Activated naive CD4-positive, alpha-beta T cell treated with anti-CD3 and anti-CD28 coated beads, Interleukin-2, amount 50 U/mL, for 72 hours (primary cell): ENCODE measurements at places on chromosomes 2 and 18.

DNA sequence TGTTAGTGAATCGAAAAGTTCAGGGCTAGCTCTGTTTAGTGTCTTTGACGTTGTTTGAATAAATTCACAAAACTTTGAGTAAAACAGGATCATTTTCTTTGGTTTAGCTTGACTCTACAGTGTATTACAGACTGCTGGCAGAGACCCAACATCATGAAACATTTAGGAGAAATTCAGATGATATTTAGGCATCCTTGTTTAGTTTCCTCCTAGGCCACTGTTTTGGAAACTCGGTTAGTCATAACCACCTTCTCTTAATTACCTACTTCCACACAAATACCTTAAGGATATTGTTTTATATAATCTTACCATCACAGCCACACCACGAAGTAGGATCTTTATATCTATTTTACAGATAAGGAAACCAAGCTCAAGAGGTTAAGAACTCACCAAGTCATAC, 7.8 kb downstream of the LIMS1 start:
- no peak for DNase-seq

DNA sequence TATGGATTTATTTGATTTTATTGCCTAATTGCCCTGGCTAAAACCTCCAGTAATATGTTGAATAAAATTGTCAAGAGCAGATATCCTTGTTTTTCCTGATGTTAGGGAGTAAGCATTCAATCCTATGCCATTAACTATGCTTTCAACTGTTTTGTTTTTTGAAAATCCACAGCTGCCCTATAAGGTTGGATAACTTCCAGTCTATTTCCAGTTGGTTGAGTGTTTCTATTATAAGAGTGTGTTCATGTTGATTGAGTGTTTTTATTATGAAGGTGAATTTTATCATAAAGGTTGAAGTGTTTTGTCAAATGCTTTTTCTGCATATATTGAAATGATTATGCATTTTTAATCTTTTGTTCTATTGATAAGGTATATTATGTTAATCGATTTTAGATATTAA, 149.9 kb upstream of the SCN7A start:
- no peak for DNase-seq

DNA sequence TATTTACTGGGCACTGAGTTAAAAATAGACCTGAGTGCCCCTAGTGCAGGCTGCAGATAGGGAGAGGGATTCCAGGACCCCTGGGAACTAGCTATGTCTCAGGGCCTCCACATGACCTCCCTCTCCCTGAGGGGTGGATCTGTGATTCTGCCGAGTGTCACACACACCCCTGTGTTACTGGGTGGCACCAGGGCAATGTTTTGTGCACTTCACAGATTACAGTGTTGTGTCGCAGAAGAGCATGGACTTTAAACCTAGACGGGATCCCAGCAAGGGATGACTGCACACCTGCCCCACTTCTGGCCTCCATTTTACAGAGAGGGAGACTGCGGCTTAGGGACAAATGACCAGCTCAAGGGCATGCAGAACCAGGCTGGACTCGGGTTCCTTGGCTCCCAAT, 65.6 kb downstream of the ZFP36L2 start:
- no peak for DNase-seq

DNA sequence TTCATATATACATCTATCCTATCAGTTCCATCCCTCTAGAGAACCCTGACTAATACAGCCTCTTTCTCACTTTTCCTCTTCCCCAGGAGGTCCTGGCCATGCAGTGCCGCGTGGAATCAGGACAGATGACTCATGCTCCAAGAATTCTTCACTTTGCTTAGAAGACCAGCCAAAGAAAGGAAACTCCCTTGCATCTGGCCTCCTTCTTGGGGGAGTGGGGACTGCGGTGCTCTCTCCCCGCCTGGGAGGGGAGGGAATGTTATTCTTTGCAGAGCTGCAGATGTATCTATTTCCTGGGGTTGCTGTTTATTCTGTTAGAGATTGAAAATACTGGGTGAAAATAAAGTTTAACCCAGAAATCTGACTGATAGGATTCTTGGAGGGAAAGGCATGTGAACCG, 111.5 kb upstream of the SH3BP4 start:
- no peak for DNase-seq

DNA sequence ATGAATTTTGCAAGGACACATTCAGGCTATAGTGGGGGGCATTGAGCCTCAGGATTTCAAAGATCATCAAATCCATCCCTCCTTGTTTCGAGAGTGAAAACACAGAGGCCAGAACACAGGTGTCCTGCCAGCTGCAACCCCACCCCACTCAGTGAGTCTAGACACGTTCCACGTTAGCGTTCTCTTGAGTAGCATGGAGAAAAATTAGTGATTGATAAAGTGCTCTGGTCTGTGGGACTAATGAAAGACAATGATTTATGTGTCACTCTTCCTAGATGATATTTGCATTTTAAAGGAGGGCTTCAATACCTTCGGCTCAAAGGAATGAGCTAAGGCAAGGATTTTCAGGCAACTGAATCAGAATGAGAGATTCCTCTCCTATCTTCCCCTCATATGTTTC, 43.8 kb downstream of the SLC4A3 start:
- no peak for DNase-seq
